ENCODE measurements at places on chromosomes 7 and 10.

GRCh38 chr7:25171071-25171470, 46.0 kb upstream of the CYCS start:
- no peak for DNase-seq

DNA sequence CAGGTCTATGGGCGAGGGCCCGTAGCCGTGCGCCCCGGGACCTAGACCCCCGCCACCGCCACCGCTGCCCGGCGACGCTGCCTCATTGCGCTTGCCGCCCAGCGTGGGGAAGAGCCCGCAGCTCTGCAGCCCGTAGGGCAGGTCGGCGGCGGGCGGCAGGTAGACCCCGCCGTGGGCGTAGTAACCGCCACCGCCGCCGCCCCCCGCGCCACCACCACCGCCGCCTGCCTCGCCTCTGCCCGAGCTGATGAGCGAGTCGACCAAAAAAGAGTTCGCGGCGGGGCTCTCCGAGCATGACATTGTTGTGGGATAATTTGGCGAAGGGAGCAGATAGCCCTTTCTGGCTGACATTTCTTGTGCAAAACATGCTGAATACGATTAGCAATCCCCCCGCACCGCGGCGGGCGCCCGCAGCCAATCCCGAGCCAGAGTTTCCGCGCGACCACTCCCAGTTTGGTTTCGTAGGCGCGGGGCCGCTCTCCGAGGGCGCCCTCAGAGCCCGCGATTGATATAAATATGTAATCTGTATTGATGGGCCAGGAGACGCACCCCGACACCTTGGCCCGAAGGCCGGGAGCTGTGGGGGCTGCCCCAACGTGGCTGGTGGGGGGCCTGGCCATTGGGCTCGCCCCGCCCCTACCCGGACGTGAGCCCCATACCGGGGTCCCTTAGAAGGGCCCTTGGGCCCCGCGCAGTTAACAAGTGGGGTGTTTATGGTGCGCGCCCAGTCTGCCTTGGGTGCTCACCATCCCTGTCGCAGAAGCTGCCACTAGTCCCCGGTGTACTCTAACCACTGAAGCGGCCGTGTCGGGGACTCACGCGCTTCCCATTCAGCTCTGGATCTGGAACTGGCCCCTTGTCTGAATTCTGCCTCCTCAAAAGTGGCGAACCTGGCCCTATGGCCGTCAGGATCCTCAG, at the start of gene HOXA10:
Gene HOXA10, minus strand, starts transcription at position 365 of the 918 bp plus-strand sequence. Its CDS starts 14 bp downstream, at position 351.
- DNase-seq: no peak

DNA sequence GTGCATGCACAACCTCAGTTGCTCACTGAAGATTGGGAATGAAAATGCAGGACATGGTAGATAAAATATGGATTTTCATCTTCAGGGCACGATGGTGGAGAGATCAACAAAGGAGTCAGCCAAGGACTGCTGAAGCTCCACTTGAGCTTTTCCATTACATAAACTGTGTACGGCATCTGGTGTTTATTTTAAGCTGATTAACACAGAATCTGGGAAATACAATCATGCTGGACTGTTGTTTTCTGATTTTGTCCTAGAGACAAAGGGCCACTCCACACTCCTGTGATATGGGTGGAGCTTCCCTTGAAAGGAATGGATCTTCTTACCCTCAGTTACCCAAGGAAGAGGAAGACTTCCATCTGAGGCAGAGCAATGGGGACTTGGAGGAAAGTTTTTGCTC, 120.6 kb downstream of the SAMD9 start:
- DNase-seq: no peak

DNA sequence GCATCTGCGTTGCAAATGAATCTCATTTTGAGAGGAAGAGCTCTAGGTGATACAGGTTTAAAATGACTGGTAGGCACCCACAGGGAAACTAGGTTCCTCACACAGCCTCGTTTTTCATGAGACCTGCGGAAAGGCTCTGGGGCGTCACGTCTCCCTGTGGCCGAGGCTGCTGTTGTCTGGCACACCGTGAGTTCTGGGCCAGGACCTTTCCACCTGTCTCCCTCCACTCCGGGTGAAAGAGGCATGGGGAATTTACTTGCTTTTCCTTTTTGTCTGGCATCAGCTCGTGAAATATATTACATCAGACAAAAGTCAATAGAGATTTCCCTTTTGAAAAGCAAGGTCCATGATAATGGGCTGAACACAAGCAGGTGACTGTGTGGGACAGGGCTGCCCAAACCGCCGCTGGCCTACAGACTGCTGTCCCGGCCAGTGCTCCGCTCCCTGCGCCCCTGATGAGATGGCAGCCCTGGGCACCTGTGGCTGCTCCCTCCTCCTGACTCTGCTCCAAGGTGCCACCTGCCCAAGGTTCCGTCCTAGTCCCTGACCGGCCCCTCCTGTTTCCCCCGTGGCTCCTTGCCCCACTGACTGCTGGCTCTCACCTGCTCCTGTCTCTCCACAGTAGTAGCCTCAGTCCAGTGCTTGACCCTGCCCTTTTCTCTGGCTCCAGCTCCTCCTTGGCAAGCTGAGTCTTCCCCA, 109.6 kb downstream of the NKX6-2 start:
- no peak for DNase-seq

- DNase-seq: no peak
Measured at GRCh38 chr10:69062901-69063300, 25.0 kb upstream of the SRGN start.

DNA sequence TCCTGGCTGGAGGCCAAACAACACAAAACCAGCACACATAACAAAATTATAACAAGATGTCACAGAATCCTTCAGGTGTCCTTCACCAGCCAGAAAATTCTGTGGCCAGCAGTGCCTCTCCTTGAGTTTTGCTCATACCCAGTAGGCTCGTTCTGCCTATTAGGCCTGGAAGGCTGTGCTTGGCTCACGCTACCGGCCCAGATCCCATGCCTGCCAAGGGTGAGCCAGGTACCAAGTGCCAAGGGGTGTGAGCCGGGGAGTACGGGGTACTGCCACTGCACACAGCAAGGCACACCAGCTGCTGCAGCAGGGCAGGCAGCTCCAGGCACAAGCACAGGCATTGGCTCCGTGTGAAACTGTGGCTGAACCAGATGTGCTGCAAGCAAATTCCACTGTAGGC, 1562.0 kb downstream of the REEP3 start:
- DNase-seq: no peak
